ENCODE measurements at places on chromosomes 12 and 14.

DNA sequence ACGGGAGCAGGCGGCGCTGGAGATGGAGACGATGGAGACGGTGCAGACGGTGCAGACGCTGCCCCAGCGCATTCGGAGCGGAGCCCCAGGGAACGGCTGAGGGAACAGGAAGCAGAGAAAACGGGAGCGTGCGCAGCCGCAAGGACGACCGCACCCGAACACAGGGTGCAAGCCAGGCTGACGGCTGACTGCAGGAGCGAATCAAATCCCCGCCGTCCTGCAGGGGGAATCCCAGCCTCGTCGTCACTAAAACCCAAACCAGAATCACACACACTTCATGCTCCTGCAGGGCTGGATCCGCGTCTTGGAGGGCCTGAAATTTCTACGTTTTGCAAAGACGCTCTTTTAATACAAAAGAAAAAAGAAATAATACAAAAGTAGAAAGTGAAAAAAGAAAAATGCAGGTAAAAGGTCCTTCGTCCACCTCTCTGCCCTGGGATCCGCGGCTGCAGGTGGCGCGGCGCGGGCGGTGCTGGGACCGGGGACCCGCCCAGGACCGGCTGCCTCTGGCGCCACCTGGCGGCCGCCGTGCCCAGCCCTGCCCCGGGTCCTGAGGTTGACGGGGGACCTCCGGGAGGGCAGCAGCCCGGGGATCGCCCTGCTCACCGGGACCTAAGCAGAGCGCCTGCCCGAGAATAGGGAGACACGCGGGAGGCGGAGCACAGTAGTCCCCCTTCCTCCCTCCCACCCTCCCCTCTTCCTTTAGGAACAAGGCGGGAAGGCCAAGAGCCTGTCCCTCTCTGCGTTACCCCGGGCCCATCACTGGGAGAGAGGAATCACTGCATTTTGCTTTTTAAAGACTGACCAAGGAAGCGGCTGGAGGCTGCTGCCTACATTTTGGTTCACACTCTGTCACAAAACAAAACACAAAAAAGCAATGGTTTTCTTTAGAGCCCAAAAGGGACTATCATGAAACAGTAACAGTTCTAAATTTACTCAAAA is 20.1 kb downstream of the STX2 start:
- no peak for DNase-seq

- DNase-seq: no peak
These were observed 70.5 kb upstream of the TRIM9 start for GRCh38 chr14:51165415-51165814.

DNA sequence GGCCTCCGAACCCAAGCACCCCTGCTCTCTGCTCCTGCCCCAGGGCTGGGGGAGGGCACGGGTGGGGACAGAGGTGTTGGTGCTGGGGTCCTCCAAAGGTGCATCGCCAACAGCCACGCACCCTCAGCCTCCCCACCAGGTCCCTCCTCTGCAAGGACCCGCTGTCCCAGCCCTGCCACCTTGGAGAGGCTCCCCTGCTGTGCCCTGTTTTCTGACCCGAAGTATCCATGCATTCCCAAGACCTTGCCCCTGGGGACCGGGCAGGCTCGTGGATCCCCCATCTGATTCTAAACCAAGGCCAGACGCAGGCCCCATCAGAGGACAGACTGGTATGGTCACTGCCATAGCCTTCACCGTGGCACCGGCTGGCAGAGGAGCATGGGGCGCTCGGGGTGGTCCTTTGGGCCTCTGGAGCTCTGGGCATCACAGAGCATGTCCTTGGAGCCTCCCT is 22.7 kb upstream of the BEGAIN start:
- no peak for DNase-seq

GRCh38 chr14:68094752-68095151 is 275.2 kb downstream of the RAD51B start:
- DNase-seq: no peak

- DNase-seq: no peak
These were observed 175.1 kb upstream of the ARHGAP5 start for GRCh38 chr14:31902002-31902401.

GRCh38 chr12:88360343-88360742 is 218.2 kb downstream of the TMTC3 start:
- DNase-seq: no peak
